Activated CD4-positive, alpha-beta T cell treated with anti-CD3 and anti-CD28 coated beads, Interleukin-2, Interleukin-6, amounts not matched to agents 100 ng/mL and 50 ng/mL, durations not matched to agents 16 hours and 8 hours (primary cell): ENCODE measurements at places on chromosomes 13 and 19.

- peak; percentile 52 for DNase-seq
These were observed 60.9 kb upstream of the RANBP3 start for GRCh38 chr19:6038634-6039405.

- no peak for DNase-seq
These were observed 3.9 kb upstream of the ZNF135 start for GRCh38 chr19:58054901-58055874.

- DNase-seq = peak; percentile 40
These were observed 29.4 kb downstream of the RFXAP start for GRCh38 chr13:36848199-36848982.

DNA sequence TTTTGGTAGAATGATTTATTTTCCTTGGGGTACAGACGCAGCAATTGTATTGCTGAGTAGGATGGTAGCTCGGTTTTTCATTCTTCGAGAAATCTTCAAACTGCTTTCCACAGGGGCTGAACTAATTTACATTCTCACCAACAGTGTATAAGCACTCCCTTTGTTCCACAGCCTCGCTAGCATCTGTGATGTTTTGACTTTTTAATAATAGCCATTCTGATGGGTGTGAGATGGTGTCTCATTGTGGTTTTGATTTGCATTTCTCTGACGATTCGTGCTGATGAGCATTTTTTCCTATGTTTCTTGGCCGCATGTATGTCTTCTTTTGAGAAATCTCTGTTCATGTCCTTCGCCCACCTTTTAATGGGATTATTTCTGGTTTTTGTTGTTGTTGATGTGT lies 54.8 kb upstream of the UQCRFS1 start:
- no peak for DNase-seq

GRCh38 chr13:45704854-45705695 lies 3.0 kb downstream of the CBY2 start:
- DNase-seq = no peak

GRCh38 chr13:96780105-96780504 lies 214.2 kb downstream of the OXGR1 start:
- DNase-seq = no peak

DNA sequence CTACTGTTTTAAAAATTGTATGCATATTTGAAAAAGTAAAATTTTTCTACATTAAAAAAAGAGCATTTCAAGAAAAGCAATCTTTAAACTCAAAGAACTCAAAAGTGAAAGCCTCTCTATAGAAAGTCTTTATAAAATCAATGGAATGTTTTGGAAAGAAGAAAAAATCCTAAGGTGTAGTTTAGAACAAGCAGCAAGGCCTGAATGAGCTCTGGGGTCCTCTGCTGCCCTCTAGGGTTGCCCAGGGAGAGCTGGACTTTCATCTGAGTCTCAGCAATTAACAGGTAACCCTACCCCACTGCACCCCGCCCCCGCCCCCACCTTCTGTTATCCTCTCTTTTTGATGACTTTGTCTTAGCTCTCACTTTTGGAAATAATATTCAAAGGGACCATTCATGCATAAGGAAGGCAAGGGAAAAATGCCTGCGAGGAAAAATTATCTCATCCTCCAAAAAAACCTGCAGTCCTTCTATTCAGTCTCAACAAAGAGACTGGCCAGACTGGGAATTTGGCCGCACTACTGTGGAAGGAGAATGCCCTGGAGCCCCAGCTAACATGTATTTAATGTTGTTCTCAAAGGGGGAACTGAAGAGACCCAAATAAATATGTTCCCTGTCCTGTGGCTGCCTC lies 24.1 kb downstream of the SLC25A30 start:
- DNase-seq = peak; percentile 32

GRCh38 chr19:42589792-42590191 lies 4.9 kb downstream of the CEACAM8 start:
- DNase-seq = no peak

- no peak for DNase-seq
These were observed 10.6 kb downstream of the CD70 start for GRCh38 chr19:6580313-6580712.

GRCh38 chr19:55959996-55960675 lies 12.5 kb downstream of the NLRP8 start:
- DNase-seq = no peak

DNA sequence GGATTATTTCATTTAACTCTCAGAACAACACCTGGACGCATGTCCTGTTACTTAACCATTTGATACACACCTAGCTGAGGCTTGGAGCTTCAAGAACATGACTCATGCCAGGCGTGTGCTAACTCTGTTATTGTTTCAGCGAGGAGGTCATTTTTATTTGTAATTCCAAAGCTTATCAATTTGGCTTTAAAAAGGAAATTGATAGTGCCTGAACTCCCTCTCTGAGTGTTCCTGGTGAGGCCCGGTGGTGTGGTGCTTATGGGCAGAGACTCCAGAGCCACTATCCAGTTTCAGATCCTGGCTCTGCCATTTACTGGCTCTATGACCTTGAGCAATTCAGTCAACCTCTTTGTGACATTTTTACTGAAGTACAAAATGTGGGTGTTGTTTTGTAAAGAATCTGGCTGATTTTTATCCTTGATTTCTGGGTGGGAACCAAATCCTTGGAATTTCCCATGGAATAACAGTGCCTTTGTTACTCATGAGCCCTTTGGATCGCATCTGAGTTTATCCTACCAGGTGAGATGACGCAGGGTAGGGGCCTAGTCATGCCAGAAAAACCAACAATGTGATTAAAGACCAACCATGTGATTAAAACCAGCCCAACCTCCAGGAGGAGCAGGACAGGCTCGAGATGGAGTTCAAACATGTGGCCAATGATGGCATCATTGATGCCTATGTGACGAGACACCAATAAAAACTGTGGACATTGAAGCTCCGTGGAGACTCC lies 198.8 kb downstream of the MYO16 start:
- no peak for DNase-seq

GRCh38 chr19:10737722-10738121 lies 19.8 kb downstream of the DNM2 start:
- no peak for DNase-seq
